Stromal cell of bone marrow (primary cell): ENCODE measurements at places on chromosomes 7 and 10.

- DNase-seq: no peak
Observed at GRCh38 chr7:124751027-124751426, 14.6 kb downstream of the GPR37 start.

DNA sequence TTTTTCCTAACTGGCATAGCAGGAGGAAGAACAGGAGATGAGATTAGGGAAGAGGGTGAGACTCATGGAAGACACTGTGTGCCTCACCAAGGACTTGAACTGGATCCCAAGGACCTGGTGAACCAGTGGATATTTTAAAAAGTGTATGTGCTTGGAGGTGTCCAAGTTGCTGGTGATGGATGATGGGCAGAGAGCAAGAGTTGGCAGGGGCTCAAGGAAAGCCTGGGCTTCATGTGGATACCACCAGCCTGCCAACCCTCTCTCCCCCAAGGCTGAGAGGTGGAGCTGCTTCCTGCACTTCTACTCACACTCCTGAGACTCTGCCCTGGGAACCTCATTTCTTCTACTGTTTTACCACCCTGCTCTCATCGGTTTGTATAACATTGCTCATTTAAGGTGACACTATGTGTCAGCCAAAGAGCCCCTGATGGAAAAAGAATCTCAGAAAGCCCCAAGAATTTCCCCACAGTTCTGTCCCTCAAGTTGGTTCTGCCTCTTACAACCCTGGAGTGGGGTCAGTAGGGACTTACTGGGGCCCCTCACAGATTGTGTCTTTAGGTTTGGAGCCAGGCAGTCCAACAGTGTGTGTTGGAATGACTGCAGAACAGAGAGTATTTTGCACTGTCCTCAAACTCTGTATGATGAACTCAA is 56.2 kb upstream of the PDCD4 start:
- no peak for DNase-seq

DNA sequence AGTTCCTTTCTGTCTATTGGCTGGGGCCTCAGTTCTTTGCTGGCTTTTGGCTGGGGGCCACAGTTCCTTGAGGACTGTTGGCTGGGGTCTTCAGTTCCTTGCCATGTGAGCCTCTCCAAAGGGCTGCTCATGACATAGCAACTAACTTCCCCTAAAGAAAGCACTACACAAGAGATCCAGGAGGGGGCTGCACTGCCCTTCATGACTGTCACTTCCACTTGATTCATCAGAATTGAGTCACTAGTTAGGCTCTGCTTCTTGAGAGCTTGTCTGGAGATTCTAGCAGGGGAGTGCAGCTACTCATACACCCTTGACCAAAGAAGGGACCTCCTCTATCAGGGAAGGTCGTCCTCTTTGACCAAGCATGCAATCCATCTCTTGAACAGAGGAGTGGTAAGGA is 38.0 kb upstream of the MKX start:
- peak; percentile 48 for DNase-seq

- no peak for DNase-seq
Observed at GRCh38 chr7:149866779-149867447, 6.9 kb upstream of the ATP6V0E2 start.

GRCh38 chr10:29324220-29324841 is 35.5 kb downstream of the LYZL1 start:
- no peak for DNase-seq

DNA sequence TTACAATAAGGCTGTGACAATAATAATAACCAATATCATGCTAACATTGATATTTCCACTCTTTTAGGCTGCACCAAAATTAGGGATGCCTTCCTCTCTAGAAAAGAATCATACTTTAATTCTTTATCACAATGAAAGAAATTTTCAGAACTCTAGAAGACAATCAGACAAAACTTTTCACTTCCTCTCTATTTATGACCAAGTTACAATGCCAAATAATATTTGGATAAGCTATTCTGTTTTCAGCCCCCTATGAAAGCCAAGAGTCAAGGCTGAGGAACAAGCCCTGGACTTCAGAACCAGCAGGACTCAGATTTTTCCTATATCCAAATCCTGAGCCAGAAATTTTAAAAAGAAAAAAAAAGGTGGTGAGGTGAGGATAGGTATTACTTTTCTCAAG is 4.6 kb downstream of the HYCC1 start:
- DNase-seq: no peak

GRCh38 chr10:60908031-60908430 is 36.0 kb downstream of the RHOBTB1 start:
- no peak for DNase-seq

DNA sequence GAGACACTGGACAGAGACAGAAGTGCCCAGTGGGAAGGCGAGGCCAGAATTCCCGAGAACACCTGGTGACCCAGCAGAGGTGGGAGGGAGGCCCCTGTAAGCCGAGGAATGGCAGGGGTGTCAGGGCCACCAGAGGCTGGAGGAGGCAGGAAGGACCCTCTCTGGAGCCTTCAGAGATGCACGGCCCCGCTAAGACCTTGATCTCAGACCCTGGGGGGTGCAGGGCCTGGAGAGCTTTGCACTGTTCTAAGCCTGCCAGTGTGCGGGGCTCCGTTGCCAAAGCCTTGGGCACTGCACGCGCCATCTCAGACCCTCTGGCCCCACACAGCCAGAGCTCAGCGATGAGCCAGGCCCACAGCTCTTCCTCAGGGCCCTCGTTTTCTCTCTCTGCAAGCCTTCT is 557.1 kb downstream of the PTPRN2 start:
- DNase-seq: no peak

DNA sequence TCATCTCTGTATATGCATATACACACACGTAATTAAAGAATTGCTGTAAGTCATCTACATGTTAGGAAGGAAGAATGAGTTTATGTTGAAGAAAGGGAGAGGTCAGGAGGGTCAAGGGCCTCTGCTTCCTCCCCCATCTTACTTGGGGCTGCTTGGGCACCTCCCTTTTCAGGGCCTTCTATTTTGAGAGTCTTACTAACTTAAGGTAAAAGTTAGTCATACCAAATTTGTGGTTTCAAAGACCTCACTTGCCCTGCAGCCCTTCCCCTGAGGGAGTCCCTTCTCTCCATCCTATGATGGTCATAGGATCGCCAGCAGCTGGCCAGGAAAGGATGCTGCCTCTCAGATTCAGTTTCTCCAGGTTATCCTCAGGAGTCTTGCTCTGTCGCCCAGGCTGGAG is 2.6 kb downstream of the PLEKHS1 start:
- no peak for DNase-seq

- no peak for DNase-seq
Observed at GRCh38 chr7:78062214-78062613, 263.6 kb downstream of the PHTF2 start.

DNA sequence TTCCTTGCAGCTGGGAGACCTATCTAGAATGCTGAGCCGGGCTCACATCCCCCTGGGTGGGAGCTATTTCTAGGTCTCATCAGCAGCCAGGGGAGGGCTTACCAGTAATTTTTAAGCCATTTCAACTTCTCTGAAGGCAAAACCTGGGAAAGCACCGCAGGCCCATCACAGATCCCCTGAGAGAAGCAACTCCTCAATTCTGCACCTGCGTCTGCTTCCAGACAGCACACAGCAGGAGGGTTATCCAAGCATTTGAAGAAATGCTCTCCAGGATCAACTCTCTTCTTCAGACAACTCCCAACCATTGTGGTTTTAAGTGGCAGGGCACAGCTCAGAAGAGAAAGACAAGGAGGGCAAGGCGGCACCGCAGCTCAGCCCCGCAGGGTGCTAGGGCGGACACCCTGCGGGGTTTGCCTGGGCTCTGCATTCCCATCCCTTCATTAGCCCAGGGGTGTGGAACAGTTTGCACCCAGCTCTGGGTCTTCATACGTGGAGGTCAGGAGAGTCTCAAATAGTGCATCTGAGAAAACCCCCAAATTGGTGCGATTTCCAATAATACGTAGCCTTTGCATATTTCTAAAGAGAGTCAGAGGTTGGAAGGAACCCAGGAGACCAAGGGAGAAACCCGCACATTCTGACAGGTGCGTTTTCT is 618.7 kb downstream of the DNAJB6 start:
- no peak for DNase-seq

GRCh38 chr10:58942724-58943123 is 233.7 kb upstream of the PHYHIPL start:
- no peak for DNase-seq

GRCh38 chr10:107706096-107706725 is 541.7 kb upstream of the SORCS1 start:
- DNase-seq: no peak

- DNase-seq: no peak
Observed at GRCh38 chr7:35825974-35826373, 25.1 kb downstream of the SEPTIN7 start.

DNA sequence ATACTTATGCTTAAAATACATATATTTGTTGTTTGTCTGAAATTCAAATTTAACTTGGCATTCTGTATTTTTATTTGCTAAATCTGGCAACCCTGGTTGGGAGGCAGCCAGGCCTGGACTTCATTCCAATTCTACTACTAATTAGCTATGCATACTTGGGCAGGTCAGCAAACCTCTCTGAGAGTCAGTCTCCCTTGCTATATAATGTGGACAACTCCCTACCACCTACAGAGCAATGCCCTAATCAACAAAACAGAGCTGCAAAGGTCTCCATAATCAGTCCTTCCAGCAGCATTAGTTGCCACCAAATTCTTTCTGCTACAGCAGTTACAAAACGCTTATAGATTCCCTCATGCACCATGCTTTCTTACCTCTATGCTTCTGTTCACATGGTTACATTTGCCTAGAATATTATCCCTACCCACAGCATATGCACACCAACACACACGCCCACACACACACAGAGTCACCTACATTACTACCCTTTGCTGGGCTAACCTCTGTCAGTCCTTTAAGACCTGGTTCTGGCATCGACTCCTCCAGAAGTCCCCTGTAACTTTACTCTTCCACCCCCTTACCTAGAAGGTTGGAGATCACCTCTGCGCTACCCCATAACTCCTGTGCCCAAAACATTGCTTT is 188.7 kb downstream of the FGFR2 start:
- DNase-seq: no peak

DNA sequence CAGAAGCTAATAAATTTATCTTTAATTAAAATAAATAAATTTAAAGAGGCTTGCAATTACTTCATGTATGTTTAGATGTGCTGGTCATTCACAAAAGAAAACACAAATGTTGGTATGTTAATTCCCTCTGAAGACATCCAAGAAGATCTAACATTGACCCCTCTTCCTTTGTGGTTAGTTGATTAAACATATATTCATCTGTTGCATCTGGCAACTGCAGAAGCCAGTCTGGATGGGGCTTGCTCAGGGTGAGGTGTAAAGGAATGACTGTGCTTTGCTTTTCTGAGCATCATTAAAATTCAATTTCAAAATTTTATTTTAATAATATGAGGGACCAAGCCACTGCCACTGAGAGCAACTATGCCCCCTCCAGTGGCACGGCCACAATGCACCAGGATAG is 36.4 kb upstream of the FERD3L start:
- DNase-seq: no peak

- no peak for DNase-seq
Observed at GRCh38 chr7:3336042-3336665, 35.1 kb downstream of the SDK1 start.

DNA sequence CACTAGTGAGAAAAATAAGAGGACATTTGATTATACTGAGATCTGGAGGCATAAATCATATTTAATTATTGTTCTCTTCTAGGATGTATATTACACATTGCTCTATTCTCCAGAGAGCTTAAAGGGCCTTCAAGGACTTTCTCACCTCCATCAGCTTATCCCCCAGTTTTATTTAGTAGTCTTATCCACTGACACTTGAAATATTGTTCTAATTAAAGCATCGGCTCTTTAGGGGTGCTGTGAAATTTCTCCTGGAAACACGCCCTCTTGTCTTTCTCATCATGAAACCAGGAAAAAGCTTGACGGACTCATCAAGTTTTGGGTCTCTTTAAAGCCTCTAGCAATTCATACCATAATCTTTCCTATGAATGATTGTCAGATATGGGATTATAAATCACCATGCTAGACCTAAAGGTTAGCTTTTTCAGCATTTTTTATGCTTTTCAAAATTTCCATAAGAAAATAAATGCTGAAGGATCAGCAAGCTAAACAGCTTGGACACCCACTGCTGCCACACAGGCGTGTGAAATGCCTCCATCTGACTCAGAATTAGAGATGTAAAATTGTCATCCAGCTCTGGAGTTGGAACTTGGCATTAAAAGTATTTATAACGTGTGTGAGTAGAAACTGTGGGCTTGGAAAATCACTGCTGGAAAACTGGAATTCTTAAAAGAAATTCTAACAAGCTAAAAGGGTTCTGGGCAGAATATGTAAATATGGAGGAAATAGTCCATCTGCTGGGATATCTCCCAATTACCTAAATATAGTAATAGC is 216.3 kb downstream of the CHRM2 start:
- DNase-seq: no peak

- DNase-seq: no peak
Observed at GRCh38 chr10:6305401-6306321, 102.9 kb downstream of the PFKFB3 start.

DNA sequence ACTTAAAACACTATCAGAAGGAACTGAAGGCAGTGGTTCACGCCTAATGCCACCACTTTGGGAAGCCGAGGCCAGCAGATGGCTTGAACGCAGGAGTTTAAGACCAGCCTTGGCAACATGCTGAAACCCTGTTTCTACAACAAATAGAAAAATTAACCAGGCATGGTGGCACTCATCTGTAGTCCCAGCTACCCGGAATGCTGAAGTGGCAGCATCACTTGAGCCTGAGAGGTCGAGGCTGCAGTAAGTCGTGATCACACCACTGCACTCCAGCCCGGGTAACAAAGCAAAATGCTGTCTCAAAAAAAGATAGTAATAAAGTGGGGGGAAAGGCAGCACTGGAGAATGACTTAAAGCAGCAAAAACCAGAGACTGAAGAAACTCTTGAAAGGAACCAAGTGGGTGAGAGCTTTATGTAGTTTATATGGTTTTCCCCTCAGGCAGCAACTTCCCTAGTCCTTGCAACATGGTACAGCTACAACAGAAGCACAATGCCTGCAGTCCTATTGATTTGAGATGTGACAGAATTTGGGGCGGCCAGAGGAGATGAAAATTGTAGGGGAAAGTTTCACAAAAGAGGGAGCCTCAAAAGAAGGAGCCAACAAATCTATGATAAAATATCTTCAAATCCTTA is 38.1 kb downstream of the GDI2 start:
- no peak for DNase-seq

GRCh38 chr7:29194206-29194593 is 375 bp upstream of the CHN2 start:
- DNase-seq: no peak

DNA sequence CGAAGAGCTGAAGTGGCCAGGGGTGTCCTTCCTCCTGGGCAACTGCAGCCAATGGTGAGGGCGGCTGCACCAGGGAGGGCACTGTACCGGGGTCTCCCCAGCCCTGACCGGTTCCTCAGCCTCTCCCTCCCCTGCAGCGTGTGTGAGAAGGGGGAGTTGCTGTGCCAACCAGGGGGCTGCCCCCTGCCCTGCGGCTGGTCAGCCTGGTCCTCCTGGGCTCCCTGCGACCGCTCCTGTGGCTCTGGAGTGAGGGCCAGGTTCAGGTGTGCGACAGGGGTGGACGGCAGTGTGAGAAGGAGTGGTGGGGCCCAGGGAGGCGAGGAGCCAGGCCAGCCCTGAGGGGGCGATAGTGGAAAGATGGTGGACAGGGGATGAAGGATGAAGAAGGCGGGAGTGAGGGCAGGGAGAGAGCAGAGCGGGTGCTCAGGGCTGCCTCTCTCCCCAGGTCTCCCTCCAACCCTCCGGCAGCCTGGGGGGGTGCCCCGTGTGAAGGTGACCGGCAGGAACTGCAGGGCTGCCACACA is 30.2 kb upstream of the ZNF467 start:
- DNase-seq: no peak

- no peak for DNase-seq
Observed at GRCh38 chr7:145643981-145644380, 472.6 kb upstream of the CNTNAP2 start.

- DNase-seq: no peak
Observed at GRCh38 chr10:102246261-102246660, 929 bp downstream of the GBF1 start.
